Epithelial cell of prostate (primary cell): ENCODE measurements at places on chromosomes 2 and 18.

DNA sequence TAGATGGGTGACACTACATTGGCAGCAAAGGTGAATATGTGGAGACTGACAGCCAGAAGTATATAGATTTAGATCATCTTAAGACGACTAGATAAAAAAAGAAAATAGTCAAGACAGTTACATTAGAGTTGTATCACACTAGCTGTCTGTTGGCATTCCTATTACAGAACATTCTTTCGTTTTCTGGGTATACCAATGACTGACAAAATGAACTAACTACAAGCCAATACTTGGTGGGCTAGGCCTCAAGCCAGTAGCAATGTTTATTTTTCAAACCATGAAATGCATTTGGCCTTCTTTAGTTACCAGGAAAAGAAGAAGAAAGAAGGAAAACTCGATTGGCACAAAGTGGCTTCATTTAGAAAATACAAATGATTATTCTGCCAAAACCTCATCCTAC lies 944.9 kb upstream of the ZEB2 start:
- no peak for DNase-seq

DNA sequence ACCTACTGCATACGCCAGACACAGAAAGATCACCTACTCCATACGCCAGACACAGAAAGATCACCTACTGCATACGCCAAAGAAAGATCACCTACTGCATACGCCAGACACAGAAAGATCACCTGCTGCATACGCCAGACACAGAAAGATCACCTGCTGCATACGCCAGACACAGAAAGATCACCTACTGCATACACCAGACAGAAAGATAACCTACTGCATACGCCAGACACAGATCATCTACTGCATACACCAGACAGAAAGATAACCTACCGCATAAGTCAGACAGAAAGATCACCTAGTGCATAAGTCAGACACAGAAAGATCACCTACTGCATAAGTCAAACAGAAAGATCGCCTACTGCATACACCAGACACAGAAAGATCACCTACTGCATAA lies 25.8 kb downstream of the COA5 start:
- no peak for DNase-seq

- no peak for DNase-seq
Observed at GRCh38 chr2:122136056-122136455, 380.6 kb downstream of the TSN start.

DNA sequence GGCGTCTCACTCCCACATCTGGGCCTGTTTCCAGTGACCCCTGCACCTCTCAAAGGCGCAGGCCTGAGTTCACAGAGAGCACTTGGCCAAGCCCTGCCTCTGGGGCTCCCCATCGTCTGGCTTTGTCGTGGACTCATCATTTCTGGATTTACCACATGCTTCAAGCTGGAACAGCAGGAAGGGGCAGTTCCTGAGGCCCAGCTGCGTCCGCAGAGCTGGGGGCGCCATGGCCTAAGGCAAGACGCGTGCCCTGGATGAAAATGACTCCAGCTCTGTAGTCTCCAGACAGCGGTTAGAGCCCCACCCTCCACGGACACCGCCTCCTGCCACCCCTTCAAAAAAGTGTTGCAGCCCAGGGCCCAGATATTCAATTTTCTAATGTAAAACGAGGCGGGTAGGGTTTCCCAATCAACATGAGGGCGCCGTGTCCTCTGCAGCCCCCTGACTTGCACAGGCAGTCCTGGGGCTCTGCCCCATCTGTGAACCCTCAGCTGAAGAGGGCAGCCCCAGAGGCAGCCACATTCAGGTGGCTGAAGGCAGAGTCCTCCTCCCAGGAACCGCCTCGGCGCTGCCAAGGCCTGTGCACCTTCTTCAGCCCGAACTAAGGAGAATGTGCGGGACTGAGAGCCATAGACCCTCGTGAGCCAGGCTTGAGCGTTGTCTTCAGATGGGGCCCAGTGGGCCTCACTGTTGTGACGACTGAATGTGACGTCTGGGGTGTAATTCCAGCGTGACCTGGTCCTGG lies 85.5 kb downstream of the NFATC1 start:
- no peak for DNase-seq

GRCh38 chr18:23209031-23209430 lies 73.7 kb downstream of the CABLES1 start:
- DNase-seq, result no peak

DNA sequence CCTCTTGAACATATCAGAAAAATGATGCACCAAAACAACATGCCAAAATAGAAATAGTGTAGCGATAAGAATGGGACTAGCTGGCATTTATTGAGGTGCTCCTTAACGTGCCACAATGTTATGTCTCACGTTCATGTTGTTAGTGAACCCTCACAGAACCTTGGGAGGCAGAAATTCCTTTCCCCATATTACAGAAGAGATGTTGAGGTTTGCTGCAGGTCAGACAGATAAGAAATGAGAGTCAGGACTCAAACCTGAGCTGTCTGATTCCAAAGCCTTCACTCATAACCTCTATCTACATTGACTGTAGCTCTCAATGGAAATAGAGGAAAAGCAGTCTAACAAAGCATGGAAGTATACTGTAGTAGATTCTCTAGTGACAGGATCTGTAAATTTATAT lies 163.3 kb upstream of the STK17B start:
- no peak for DNase-seq

- DNase-seq, result no peak
Observed at GRCh38 chr2:139217641-139218040, 437.5 kb upstream of the NXPH2 start.

GRCh38 chr2:128594953-128595677 lies 276.4 kb upstream of the HS6ST1 start:
- DNase-seq, result no peak

- DNase-seq, result no peak
Observed at GRCh38 chr18:61295153-61295552, 38.1 kb upstream of the CDH20 start.

GRCh38 chr2:234341306-234341985 lies 155.4 kb downstream of the ARL4C start:
- DNase-seq, result no peak

DNA sequence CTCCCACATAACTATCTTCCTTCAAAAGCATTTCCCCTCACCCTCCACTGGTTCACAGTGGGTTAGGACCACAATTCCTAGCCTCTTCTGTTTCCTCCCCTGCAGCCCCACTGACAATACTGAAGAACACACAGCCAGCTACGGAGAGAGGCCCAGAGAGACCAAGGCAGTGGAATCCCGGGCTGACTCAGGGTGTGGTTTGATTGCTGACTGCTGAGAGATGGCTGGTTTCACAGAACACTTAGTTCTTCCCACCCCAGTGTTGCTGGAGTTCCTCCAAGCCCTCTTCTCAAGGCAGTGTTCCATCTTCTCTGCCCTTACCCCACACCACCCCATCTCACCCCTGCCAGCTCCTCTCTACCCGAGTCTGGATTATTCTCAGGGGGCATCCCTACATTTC lies 43.3 kb upstream of the ZFP36L2 start:
- DNase-seq, result no peak

DNA sequence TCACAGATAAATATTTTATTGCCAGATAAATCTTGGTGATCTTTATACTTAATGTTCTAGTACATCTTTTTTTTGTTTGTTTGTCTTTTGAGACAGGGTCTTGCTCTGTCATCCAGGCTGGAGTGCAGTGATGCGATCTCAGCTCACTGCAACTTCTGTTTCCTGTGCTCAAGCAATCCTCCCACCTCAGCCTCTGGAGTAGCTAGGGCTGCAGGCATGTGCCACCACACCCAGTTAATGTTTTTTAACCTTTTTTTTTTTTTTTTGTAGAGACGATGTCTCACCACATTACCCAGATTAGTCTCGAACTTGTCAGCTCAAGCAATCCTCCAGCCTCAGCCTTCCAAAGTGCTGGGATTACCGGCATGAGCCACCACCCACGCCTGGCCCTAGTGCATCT lies 9.1 kb upstream of the C1GALT1C1L start:
- DNase-seq, result no peak

GRCh38 chr2:221569425-221569845 lies 2.7 kb downstream of the EPHA4 start:
- DNase-seq, result no peak

GRCh38 chr2:80748592-80748991 lies 444.0 kb upstream of the LRRTM1 start:
- no peak for DNase-seq
